ENCODE measurements at places on chromosomes 3 and 15.

- H3K27me3 ChIP-seq: no peaks in the 10 kb centered on the region
- no peaks in the 10 kb centered on the region for H3K36me3 ChIP-seq
- H3K27ac ChIP-seq: no peak overlapping the region
- no peak for DNase-seq
- no peak overlapping the region for H3K4me3 ChIP-seq
Measured at GRCh38 chr15:58462547-58462946, 30.8 kb downstream of the LIPC start.

GRCh38 chr3:143016321-143016972 is 15.1 kb downstream of the U2SURP start:
- no peak overlapping the region for H3K4me3 ChIP-seq
- H3K36me3 ChIP-seq: peaks cover 98% of the 10 kb centered on the region
- no peaks in the 10 kb centered on the region for H3K27me3 ChIP-seq
- no peaks in the 10 kb centered on the region for H3K4me1 ChIP-seq
- no peak overlapping the region for H3K27ac ChIP-seq

- H3K36me3 ChIP-seq: no peaks in the 10 kb centered on the region
- no peak overlapping the region for H3K4me3 ChIP-seq
- H3K27ac ChIP-seq: no peak overlapping the region
- H3K4me1 ChIP-seq: no peaks in the 10 kb centered on the region
Measured at GRCh38 chr3:10421996-10422395, 83.4 kb downstream of the ATP2B2 start.

- no peaks in the 10 kb centered on the region for H3K27me3 ChIP-seq
- no peak overlapping the region for H3K27ac ChIP-seq
- no peak for DNase-seq
- H3K36me3 ChIP-seq: no peaks in the 10 kb centered on the region
- no peaks in the 10 kb centered on the region for H3K4me1 ChIP-seq
- no peak overlapping the region for H3K4me3 ChIP-seq
Measured at GRCh38 chr3:61401359-61401758, 150.1 kb upstream of the FHIT start.

- H3K4me3 ChIP-seq: no peak overlapping the region
- H3K27ac ChIP-seq: no peak overlapping the region
- H3K36me3 ChIP-seq: no peaks in the 10 kb centered on the region
- no peaks in the 10 kb centered on the region for H3K27me3 ChIP-seq
- DNase-seq: no peak
Measured at GRCh38 chr15:99344639-99345038, 93.4 kb downstream of the LRRC28 start.

DNA sequence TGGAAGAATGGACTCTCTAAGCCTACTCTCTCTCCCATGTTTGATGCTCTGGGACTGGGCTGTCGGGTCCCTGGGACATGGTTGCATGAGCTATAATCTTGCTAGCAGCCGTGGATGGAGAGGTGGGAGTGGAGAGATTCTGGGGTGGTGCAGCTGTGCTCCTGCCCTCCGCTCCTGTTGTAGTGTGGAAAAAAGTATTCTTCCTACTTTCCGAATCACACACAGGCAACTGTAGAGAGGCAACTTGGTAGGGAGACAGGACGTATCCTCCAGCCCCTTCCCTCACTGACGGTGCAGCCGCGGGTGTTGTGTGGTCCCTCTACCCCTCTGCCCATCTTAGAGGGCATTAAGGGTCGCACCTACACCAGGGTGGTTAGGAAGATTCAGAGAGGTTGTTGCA is 281.4 kb upstream of the TLE3 start:
- DNase-seq: no peak
- no peak overlapping the region for H3K27ac ChIP-seq
- H3K4me3 ChIP-seq: no peak overlapping the region
- peaks cover 36% of the 10 kb centered on the region for H3K27me3 ChIP-seq

DNA sequence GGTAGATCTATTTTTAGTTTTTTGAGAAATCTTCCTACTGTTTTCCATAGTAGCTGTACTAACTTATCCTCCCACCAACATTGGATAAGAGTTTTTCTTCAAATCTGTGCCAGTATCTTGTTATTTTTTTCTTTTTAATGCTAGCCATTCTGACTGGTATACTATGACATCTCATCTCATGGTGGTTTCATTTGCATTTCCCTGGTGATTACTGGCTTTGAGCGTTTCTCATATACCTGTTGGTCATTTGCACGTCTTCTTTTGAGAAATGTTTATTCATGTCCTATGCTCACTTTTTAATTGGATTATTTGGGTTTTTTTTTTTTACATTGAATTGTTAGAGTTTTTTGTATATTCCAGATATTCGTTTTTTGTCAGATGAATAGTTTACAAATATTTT is 398.1 kb downstream of the OCA2 start:
- no peak overlapping the region for H3K4me3 ChIP-seq
- H3K4me1 ChIP-seq: peaks cover 9% of the 10 kb centered on the region
- H3K27ac ChIP-seq: no peak overlapping the region

- H3K36me3 ChIP-seq: peaks cover 16% of the 10 kb centered on the region
- H3K4me3 ChIP-seq: no peak overlapping the region
- DNase-seq: no peak
- no peaks in the 10 kb centered on the region for H3K27me3 ChIP-seq
- no peaks in the 10 kb centered on the region for H3K4me1 ChIP-seq
- no peak overlapping the region for H3K27ac ChIP-seq
Measured at GRCh38 chr3:44439499-44440295, 37.8 kb downstream of the ZNF445 start.

DNA sequence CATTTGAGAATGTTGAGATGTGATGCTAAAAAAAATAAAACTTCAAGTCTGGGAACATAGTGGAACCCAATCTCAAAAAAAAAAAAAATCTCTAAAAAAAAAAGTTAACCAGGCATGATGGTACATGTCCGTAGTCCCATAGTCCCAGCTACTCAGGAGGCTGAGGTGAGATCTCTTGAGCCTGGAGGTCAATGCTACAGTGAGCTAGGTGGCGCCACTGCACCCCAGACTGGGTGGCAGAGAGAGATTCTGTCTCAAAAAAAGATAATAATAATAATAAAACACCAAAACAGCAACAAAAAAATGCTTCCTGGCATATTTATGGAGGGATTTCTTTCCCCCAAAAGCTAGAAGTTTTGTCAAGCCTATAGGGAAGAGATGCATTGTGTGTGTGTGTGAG is 361.6 kb downstream of the ROBO1 start:
- H3K4me1 ChIP-seq: no peaks in the 10 kb centered on the region
- H3K27me3 ChIP-seq: no peaks in the 10 kb centered on the region
- H3K27ac ChIP-seq: no peak overlapping the region
- H3K4me3 ChIP-seq: no peak overlapping the region
- no peaks in the 10 kb centered on the region for H3K36me3 ChIP-seq

DNA sequence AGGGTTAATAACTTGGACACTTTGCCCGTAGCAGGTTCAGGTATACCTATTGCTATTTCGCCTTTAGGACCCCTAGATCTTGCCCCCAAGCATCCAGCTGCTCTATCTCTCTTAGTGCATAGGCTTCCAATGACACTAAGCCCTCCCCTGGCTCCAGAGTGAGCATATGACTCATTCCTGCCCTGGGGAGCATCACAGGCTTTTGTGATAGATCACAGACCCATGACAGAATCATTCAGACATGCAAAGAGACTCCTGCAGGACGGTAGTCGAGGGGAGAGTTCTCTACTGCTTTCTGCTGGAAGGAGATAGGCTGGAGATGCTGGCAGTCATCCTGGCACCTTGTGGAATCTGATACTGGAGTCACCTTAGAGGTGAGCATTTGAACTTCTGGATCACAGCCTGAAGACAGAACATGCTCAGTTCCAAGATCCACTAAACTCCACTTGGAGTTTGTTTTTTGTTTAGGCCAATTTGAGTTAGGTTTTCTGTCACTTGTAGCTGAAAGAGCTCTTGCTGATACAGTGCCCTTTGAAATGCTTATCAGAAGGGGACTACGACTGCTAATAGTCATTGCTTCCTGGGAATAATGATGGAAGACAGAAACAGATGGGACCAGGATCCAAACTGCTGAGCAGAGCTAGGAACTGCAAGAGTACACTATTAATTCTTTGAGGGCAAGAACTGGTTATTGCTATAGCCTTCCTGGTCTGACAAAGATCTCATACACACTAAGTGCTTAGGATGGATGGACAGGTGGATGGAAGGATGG is 11.0 kb downstream of the LYSMD2 start:
- H3K4me3 ChIP-seq: no peak overlapping the region
- no peaks in the 10 kb centered on the region for H3K36me3 ChIP-seq
- no peak overlapping the region for H3K27ac ChIP-seq
- H3K27me3 ChIP-seq: no peaks in the 10 kb centered on the region

DNA sequence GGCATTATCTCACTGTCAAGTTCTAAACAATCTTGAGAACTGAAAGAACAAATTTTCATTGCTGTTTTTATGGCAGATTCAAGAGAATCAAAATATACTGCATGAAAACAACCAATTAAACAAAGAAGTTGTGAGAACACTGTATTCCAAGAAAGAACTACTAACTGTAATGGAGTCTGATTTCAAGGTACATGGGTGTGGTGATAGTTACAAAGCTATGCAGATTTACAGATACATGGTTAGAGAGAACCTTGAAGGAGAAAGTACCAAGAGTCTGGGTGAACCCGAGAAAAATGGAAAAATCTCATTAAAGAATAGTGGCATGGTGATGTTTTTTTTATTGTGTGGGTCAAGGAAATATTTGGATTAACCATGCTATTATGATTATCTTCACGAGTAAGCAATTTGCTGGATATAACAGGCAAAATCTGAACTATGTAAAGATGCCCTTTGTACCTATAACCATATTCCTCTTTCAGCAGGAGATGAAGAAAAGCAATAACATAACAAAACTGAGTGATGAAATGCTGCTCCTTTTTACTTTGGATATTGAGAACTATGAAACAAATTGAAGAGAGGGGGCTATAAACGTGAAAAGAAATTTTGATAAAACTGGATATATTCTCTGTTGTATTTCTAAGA is 100.4 kb downstream of the PLSCR2 start:
- H3K4me3 ChIP-seq: no peak overlapping the region
- H3K36me3 ChIP-seq: no peaks in the 10 kb centered on the region
- no peaks in the 10 kb centered on the region for H3K4me1 ChIP-seq
- H3K27me3 ChIP-seq: no peaks in the 10 kb centered on the region
- H3K27ac ChIP-seq: no peak overlapping the region
- DNase-seq: no peak

DNA sequence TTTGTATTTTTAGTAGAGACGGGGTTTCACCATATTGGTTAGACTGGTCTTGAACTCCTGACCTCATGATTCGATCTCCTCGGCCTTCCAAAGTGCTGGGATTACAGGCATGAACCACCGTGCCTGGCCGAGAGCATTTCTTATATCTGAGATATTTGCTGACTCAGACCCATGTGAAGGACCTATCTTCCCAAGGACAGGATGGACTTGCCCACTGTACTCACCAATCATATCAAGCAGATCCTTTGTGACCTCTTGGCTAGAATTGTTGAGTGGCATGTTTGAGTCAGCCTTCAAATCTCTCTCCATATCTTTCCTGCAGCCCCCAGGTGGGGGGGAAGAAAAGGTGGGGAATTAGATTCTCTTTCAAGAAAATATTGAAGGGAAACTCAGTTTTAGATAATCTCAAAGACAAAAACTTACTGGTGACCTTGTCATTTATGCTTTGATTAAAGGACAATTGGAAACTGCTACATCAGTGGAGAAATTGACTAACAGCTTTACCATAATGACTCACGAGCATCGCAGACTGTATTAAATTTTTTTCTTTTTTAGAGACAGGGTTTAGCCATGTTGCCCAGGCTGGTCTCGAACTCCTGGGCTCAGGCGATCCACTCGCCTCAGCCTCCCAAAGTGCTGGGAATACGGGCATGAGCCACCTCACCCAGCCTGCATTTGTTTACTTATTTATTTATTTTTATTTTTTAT is 3.1 kb downstream of the C3orf62 start:
- no peak for DNase-seq
- peaks cover 62% of the 10 kb centered on the region for H3K36me3 ChIP-seq
- H3K27me3 ChIP-seq: no peaks in the 10 kb centered on the region
- H3K27ac ChIP-seq: no peak overlapping the region

- no peak for DNase-seq
- H3K4me3 ChIP-seq: no peak overlapping the region
- H3K27me3 ChIP-seq: no peaks in the 10 kb centered on the region
- no peaks in the 10 kb centered on the region for H3K4me1 ChIP-seq
- H3K36me3 ChIP-seq: no peaks in the 10 kb centered on the region
Measured at GRCh38 chr15:58203537-58203936, 65.4 kb downstream of the AQP9 start.

GRCh38 chr3:61724801-61725200 is 163.4 kb downstream of the PTPRG start:
- DNase-seq: no peak
- no peaks in the 10 kb centered on the region for H3K27me3 ChIP-seq
- no peak overlapping the region for H3K4me3 ChIP-seq
- peaks cover 2% of the 10 kb centered on the region for H3K4me1 ChIP-seq
- H3K36me3 ChIP-seq: peaks cover 2% of the 10 kb centered on the region

- H3K27me3 ChIP-seq: no peaks in the 10 kb centered on the region
- H3K4me1 ChIP-seq: no peaks in the 10 kb centered on the region
- DNase-seq: no peak
- H3K4me3 ChIP-seq: no peak overlapping the region
Measured at GRCh38 chr3:8481380-8481779, 20.2 kb upstream of the LMCD1 start.

DNA sequence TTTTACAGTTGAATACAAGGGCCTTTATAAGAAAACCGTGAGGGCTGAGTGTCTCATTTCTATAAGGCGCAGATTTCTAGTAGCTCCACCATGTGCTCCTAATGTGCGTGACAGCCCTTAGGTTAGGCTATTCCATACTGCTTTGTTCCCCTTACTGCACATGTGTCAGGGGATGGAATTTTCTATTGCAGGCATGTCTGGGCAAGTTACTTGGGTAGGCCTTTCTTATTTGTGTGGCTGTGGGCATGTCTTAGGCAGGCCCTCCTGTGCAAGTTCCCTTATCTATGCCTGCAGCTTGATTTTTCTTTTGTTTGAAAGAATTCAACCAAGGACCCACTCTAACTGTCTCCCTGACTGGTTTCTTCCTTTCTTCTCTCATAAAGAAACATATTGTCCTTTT is 434.2 kb upstream of the CNTN3 start:
- H3K4me3 ChIP-seq: no peak overlapping the region
- H3K36me3 ChIP-seq: no peaks in the 10 kb centered on the region
- no peak overlapping the region for H3K27ac ChIP-seq
- no peaks in the 10 kb centered on the region for H3K4me1 ChIP-seq
- no peaks in the 10 kb centered on the region for H3K27me3 ChIP-seq

- no peaks in the 10 kb centered on the region for H3K4me1 ChIP-seq
- no peak overlapping the region for H3K27ac ChIP-seq
- no peak for DNase-seq
- no peaks in the 10 kb centered on the region for H3K36me3 ChIP-seq
- H3K27me3 ChIP-seq: no peaks in the 10 kb centered on the region
- no peak overlapping the region for H3K4me3 ChIP-seq
Measured at GRCh38 chr3:161203485-161204098, 17.5 kb upstream of the NMD3 start.

- H3K4me1 ChIP-seq: no peaks in the 10 kb centered on the region
- H3K4me3 ChIP-seq: no peak overlapping the region
- H3K27ac ChIP-seq: no peak overlapping the region
- no peaks in the 10 kb centered on the region for H3K27me3 ChIP-seq
- no peak for DNase-seq
Measured at GRCh38 chr15:77002436-77002835, 7.5 kb downstream of the PSTPIP1 start.

GRCh38 chr15:78390826-78391225 is 47.2 kb upstream of the IREB2 start:
- peaks cover 17% of the 10 kb centered on the region for H3K4me1 ChIP-seq
- DNase-seq: no peak
- no peak overlapping the region for H3K27ac ChIP-seq

Measured in neuronal stem cell (in vitro differentiated cells).